ENCODE measurements at places on chromosomes 7 and 10.

- DNase-seq: peak; percentile 52
These were observed 14.4 kb upstream of the AHCYL2 start for GRCh38 chr7:129210256-129210988.

- DNase-seq: no peak
These were observed 134.2 kb upstream of the EFCAB10 start for GRCh38 chr7:105715528-105715927.

GRCh38 chr7:105512926-105513526, 9.0 kb downstream of the PUS7 start:
- no peak for DNase-seq

GRCh38 chr10:103980288-103980906, 13.5 kb downstream of the SLK start:
- DNase-seq: no peak

DNA sequence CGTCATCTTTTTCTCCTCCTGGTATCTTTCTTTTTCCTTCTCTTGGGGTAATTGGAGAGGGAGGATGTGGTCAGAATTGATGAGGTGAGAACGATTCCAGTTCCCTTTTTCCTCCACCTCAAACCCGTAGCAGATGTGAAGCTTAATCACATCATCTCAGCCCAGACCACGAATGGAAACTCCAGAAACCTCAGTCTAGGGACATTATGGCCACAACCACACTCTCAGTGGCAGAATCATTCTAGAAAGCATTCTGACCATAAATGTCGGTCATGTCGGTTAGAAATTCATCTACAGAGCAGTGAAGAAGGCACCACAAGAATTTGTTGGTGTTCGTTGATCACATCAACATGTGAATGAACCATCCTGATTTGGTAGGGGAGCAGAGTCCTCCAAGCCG, 78.7 kb downstream of the GATA3 start:
- no peak for DNase-seq

DNA sequence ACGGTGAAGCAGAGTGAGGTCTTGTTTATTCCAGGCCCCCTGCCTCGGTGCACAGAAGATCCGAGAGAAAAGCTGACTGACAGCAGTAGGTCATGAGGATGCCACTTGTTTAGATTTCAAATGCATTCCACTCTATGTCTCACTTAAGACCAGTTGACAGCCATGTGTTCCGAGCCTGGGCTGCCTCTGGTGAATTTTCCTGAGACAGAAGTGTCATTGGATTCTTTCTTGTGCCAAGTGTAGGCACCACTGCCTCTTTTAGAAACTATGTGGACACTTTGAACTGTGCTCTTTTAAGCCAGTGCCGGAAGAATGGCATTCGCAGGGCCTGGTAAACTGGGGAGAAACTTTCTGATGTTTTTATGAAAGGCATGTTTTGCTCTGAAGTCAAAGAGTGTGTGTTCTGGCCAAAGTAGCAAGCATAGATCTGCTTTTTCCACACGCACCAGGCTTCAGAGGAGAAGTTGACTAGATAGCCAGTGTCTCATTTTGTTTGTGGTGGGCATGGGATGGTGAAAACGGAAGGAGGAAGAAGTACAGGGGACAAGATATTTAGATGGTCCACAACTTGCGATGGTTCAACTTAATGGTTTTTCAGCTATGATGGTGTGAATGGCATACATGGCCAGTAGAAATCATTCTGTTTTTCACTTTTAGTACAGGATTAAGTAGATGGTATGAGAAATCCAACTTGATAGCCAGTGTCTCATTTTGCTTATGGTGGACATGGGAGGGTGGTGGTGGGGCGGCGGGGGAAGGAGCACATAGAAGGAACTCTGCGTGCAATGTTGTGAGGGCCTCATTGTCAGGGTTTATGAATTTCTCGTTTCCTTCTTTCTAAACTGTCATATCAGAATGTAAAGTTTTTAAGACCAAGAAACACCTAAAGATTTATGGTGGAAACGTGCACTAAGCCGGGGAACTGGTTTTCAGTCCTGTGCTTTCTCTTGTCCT, 41.5 kb downstream of the CYP17A1 start:
- no peak for DNase-seq

- no peak for DNase-seq
These were observed 13.1 kb upstream of the IMPDH1 start for GRCh38 chr7:128422842-128423241.

GRCh38 chr10:110006358-110007160, 1.2 kb upstream of the ADD3 start:
- no peak for DNase-seq
